ENCODE measurements at places on chromosomes 7 and 10.

GRCh38 chr7:112531675-112532074, 50.9 kb downstream of the LSMEM1 start:
- no peak for DNase-seq

DNA sequence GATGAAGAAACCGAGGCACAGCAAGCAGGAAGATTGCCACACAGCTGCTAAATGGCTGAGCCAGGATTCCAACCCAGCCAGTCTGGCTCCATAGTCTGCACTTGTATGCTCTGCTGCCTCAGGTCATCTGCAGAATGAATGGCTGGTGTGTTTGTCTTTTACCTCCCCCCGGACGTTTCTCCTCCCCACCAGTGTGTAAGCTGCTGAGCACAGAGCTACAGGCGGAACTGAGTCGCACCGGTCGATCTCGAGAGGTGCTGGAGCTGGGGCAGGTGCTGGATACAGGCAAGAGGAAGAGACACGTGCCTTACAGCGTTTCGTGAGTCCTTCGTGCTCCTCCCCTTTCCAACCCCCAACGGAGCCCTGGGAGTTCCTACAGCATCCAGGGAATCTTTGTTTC, 2.6 kb downstream of the CNPY4 start:
- no peak for DNase-seq

DNA sequence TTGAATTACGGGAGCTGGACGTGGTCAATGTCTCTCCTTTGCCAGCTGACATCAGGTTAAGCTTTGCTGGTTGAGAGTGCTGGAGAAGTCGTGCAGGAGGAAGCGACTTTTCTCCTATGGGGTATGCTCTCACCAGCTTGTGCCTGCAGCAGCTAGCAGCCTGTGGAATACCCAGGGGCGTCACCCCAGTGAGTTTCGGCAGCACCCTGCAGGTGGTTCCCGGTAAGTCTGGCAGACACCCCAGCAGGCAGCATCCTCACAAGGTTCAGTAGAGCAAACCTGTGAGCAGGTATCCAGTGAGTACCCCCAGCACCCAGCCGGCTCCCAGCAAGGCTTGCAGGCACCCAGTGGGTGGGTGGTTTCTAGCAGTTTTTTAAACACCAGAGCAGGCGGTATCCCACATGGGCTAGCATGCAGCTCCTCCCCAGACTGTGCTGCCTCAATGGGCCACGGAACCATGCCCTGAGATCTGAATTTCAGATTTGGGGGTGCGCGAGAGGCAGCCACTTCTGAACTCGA, 74.8 kb upstream of the SVIL start:
- no peak for DNase-seq

- no peak for DNase-seq
These were observed 39.3 kb downstream of the TMEM178B start for GRCh38 chr7:141113131-141113530.

DNA sequence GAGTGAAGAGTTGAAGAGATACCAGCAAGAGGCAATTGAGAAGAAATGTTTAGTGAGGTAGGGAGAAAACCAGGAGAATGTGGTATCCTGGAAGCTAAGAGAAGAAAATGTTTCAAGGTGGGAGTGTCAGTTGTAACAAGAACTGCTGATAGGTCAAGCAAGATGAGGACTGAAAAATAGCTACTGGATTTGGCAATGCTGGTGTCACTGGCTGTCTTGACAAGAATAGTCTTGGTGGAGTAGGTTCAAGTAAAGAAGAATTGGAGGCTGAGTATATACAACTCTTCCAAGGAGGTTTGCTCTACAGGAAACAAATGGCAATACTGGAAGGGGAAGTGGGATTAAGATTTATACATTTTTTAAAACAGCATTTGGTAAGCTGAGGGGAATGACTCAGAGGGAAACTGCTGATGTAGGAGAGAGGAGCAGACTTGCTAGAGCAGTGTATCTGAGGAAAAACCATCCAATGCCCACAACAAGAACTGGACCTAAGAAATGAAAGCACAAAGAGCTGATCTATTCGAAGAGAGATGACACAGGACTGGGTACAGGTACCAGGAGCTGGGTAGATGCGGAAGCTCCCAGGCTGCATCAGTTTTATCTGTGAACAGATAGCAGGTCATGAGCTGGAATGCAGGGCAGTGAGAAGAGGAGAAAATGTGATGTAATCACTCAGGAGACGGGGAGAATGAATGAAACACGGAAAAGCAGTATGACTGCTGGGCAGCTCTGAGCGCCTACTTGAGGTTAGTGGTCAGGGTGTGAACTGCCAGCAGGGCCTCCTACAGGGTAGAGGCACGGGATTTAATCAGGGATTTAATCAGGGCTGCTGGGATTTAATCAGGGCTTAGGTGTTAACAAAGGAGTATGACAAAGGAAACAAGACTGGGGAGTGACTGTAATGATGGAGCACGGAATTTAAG, 34.5 kb downstream of the FAM25A start:
- peak; percentile 64 for DNase-seq

All from fibroblast of the aortic adventitia (primary cell).